ENCODE measurements at places on chromosomes 3 and 15.

- no peak for DNase-seq
Observed at GRCh38 chr3:67075295-67075694, 77.2 kb downstream of the KBTBD8 start.

- DNase-seq, result no peak
Observed at GRCh38 chr15:100714749-100715342, 112.5 kb downstream of the ASB7 start.

GRCh38 chr3:108227131-108227530 lies 4.9 kb upstream of the IFT57 start:
- no peak for DNase-seq

GRCh38 chr3:52090131-52090932 lies 34.0 kb upstream of the DUSP7 start:
- DNase-seq, result no peak

GRCh38 chr15:90512981-90513380 lies 16.7 kb upstream of the CRTC3 start:
- no peak for DNase-seq

- peak; percentile 84 for DNase-seq
Observed at GRCh38 chr3:69013253-69014021, at the start of gene EOGT. Gene EOGT, minus strand, starts transcription at chr3:69013684. Its CDS starts 3,838 bp downstream, at chr3:69009846.

GRCh38 chr3:168870892-168871291 lies 775.2 kb upstream of the GOLIM4 start:
- DNase-seq, result no peak

DNA sequence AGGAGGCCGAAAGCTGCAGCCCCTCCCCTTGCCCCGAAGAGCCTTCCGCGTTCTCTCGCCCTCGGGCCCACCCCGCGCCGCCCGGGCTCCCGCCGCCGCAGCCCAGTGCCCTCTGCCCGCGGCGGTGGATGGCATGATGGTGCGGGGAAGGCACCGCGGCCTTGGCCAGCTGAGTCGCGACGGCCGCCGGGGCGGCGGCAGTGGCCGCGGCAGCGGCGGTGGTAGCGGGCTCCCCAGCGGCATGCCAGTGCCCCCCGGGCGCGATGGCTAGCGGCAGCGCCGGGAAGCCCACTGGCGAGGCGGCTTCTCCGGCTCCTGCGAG lies 1.2 kb downstream of the TLNRD1 start:
- DNase-seq, result no peak

DNA sequence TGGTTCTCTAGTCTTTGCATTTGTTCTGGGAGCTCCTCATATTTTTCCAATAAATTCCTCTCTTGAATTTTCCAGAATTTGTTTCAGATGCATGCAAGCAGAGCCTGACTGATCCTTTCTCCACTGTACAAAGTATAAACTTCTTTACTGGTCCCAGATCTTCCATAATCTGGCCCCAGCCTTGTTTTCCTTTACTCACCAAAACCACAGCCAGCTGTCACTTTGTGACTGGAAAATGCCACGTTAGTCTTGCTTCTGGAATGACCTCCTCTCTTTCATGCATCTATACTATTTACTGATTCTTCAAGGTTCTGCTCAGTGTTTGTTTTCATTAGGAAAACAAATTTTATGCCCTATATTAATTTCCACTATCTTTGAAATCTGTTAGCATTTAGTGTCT lies 60.4 kb upstream of the SPPL2A start:
- DNase-seq, result no peak
